Activated CD8-positive, alpha-beta memory T cell treated with anti-CD3 and anti-CD28 coated beads for 4 hours (primary cell): ENCODE measurements at places on chromosomes 16 and 17.

DNA sequence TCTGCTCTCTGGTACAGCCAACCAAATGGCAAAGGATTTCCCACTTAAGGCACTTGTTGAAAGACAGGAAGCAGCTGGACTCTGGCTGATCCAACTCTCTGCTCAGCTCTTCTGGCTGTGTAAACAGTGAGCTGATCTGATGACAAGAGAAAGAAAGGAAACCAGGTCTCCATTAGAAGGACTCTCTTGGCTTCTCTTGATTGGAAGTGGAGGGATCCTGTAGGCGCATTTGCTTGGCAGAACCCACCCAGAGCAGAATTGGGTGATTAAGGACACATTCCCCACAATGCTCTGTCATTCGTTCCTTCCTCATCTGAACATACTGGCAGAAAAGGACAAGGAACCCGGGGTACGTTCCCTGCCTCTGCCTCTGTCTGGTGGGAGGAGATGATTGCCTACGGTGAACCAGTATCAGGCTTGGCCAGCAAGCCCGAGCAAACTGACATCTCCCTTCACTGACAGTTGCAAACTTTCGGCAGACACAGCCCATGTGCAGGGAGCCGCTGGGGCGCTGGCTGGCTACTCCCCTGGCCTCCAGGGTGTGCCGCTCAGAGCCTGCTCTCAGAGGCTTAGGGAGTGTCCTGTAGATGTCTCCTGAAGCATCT lies 29.1 kb downstream of the LDHD start:
- DNase-seq, result no peak

DNA sequence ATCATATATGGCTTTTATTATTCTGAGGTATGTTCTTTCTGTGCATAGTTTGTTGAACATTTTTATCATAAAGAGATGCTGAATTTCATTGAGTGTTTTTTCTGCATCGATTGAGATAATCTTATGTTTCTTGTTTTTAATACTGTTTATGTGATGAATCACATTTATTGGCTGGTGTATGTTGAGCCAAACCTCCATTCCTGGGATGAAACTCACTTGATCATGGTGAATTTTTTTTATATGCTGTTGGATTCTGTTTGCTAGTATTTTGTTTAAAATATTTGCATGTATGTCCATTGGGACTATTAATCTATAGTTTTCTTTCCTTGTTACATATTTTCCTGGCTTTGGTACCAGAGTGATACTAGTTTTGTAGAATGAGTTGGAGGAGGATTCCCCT lies 500.2 kb downstream of the CDH11 start:
- no peak for DNase-seq

DNA sequence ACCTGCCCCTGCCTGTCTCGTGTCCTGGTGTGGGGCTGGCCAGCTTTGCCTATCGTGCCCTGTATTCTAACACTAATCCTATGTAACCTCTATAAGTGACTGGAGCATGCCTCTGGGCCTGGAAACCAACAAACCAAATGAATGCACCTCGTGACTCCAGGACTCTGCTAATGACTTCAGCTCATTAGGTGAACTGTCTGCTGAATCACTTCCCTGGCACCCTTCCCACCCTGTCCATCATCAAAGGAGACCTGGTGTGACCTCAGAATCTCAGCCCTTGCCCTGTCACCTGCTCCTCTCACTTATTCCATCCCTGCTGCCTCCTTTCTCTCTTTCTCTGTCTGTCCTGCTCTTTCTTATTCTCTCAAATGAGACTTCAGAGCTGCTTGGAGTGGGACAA lies 322.4 kb downstream of the CBLN1 start:
- no peak for DNase-seq

- DNase-seq, result no peak
Measured at GRCh38 chr16:88415381-88415705, 32.6 kb downstream of the ZNF469 start.

DNA sequence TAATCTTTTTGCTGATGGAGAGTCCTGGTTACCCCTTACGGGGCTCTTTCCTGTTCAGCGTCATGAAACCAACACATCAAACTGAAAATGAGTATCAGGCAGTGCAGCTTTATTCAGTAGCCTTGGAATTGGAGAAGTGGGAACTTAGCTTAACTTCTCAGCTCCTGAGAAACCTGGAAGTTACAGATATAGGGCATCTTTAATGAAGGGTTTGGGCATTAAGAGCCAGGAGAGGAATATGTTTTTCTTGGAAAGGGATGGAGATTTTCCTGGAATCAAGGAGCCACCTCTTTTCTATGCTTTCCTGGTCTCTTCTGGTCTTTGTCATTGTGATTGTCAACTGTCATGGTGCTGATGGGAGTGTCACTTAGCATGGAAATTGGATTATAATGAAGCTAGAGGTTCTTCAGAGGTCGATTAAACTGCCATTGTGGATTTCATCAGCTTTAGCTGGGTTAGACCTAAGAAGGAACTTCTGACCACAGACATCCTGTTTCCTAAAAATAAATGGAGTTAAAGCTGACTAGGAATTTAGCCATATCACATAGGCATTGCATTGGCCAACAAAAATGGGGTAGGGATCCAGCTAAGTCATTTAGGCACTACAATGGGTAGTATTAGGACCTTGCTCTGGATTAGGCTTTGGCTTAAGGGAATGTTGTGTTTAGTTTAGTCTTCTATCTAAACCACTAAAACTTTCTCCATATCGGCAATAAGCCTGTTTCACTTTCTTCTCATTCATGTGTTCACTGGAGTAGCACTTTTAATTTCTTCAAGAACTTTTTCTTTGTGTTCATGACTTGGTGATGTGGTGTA lies 186.4 kb downstream of the BCAS3 start:
- no peak for DNase-seq

DNA sequence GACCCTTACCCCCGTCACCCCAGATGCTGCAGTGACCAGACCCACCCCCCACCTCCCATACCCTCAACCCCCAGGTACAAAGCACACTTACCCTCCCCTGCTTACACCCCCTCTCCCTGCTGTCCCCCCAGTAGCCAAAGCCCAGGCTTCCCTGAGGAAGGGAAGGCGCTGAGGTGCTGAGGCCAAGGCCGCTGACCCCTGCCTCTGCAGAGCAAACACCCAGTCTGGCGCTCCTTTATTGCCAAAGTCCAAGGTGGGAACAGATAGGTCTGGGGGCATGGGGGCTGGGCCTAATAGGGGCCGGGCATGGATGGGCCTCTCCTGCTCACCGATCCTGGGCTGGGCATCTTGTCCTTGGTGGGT lies 683 bp downstream of the LCAT start:
- no peak for DNase-seq

DNA sequence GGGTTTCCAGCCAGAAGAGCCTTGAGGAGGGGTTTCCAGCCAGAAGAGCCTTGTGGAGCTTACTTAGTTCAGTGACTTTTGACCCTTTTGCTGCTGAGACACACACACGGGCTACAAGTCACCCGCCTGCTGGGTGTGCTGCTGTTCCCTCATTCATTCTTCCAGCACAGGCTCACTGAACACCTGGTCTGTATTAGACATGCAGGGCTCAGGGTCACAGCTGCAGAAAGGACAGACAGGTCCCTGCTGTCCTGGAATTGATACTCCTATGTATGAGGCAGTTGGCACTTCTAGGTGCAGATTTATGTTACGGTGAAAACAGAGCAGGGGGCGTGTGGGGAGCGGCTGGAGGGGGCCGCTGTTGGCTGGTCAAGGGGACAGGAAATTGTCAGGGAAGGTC lies 6.8 kb downstream of the CACNG4 start:
- no peak for DNase-seq

GRCh38 chr17:19248928-19249574 lies 11.9 kb downstream of the EPN2 start:
- no peak for DNase-seq

GRCh38 chr16:85709766-85710585 lies 21.2 kb upstream of the GINS2 start:
- no peak for DNase-seq
